T-helper 17 cell (primary cell): ENCODE measurements at places on chromosomes 6 and 20. TPM values are rescaled to one million over a fixed set of nuclear protein-coding genes. Genes with fewer than 3 reads are reported as not detected.

DNA sequence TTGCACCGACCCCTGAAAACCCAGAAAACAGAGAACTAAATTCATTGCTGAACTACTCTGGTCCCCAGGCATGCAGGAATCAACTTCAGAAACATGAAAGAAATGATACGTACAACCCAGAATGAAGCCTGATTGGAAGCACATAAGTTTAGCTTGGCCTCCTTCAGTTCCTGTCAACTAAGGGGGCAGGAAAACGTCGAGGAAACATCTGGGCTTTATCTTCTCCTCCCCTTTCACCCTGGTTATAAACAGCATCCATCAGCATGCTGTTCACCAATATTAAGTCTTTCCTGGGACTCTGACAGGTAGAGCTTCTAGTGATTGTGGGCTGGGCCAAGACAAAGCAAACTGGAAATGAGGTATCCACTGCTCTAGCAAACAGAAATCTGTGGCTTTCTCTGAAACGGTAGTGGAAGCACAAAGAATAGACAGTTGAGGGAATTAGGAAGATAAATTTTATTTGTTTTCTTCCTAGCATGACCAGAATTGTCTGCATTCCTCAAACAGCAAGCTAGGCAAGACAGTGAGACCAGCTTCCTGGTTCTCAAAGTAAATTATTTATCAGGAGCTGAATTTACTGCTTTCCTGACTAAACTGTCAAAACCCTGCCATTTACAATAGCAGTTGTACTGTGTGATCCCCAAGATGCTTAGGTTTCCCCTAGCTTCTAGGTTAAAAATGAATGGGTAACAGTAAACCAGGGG is 134.4 kb downstream of the PTPRT start:
- no peaks in the 10 kb centered on the region for H3K4me1 ChIP-seq
- no peaks in the 10 kb centered on the region for H3K27me3 ChIP-seq
- H3K4me3 ChIP-seq, result no peak overlapping the region
- no peak for DNase-seq

Gene PPIL1
- 3.8 TPM for total RNA-seq

DNA sequence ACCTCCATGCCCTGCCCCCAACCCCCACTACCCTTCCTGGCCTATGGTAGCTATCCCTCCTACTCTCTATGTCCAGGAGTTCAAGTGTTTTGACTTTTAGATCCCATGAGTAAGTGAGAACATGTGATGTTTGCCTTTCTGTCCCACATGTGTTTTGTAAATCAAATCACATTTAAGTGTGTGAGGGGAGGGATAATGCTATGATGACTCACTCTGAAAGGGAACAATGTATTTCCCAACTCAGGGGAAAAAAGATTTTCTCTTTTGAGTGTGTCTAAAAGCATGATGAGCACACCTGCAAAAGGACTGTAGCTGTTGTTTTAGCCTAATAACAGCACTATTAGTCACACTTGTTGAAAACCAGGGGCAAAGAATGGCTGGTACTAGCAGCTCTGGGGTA is 193.7 kb downstream of the GJA10 start:
- H3K4me3 ChIP-seq, result no peak overlapping the region
- no peaks in the 10 kb centered on the region for H3K27me3 ChIP-seq
- H3K4me1 ChIP-seq, result peaks cover 16% of the 10 kb centered on the region
- no peak for DNase-seq
- H3K27ac ChIP-seq, result no peak overlapping the region

Gene KCNK5
- 0.78 TPM for total RNA-seq

DNA sequence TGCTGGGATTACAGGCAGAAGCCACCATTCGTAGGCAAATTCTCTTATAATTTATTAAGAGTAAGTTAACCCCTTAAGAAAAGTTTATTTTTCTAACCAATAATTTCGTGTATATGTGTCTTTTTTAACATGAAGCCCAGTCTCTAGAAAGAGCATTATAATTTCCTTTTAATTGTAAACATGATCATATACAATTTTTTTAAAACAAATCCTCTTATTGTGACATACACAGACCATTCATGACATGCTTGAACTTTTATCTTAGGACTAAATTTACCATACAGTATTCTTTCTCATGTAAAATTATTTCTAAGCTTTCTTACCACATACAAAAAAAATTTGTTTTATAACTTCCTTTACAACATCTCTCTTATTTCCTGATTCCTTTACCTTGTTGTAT is 6.7 kb downstream of the ACOT13 start:
- H3K36me3 ChIP-seq, result no peaks in the 10 kb centered on the region
- no peak overlapping the region for H3K4me3 ChIP-seq
- DNase-seq, result no peak

Gene GPR6
- total RNA-seq, result not detected

GRCh38 chr6:130900913-130901312 is 73.7 kb downstream of the SMLR1 start:
- H3K36me3 ChIP-seq, result peaks cover 5% of the 10 kb centered on the region
- H3K27me3 ChIP-seq, result no peaks in the 10 kb centered on the region
- no peak for DNase-seq
- H3K27ac ChIP-seq, result peak overlapping the region; percentile 47

DNA sequence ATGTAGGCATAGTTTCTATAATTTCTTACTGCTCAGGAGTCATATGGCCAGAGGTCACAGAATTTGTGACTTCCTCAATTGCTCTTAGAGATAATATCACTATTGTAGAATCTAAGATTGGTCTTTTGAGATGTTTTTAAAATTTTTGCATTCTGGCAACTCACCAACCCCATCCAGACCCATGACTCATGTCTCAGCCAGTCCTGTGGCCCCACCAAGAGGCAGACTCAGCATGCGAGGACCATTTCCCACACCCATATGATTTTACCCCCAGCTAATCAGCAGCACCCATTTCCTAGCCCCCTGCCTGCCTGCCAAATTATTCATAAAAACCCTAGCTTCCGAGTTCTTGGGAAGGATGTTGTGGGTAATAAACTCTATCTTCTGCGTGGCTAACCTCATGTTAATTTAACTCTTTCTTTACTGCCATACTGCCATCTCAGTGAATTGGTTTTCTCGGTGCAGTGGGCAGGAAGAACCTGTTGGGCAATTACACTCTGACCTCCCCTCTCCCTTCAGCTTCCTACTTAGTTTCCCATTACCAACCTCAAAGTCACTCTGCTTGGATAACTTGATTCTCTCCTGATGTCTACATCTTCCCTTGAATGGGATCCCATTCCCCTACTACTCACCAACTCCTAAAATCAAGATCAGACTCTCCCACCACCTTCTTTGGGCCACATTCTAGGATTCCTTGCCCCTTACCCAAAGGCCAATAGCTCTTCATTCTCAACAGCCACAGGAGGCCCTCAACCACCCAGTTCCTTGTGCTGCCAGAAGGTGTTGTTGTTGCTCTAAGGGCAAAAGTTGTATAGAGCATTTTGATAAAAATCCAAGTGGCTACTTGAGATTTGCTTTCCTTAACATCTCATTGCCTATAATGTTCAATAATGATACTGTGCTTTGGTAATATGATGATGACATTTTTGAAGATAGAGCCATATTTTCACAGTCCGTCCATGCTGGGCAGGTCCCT is 16.2 kb upstream of the IYD start:
- no peak overlapping the region for H3K27ac ChIP-seq
- H3K27me3 ChIP-seq, result peaks cover 47% of the 10 kb centered on the region
- no peak overlapping the region for H3K4me3 ChIP-seq

Gene CENPB
- total RNA-seq, result 40.2 TPM

Gene CDH4
- total RNA-seq, result 0.55 TPM

- H3K27ac ChIP-seq, result no peak overlapping the region
- peaks cover 30% of the 10 kb centered on the region for H3K27me3 ChIP-seq
- H3K36me3 ChIP-seq, result peaks cover 3% of the 10 kb centered on the region
- no peak for DNase-seq
- H3K4me3 ChIP-seq, result no peak overlapping the region
Measured at GRCh38 chr20:21272279-21272678, 30.9 kb upstream of the XRN2 start.

DNA sequence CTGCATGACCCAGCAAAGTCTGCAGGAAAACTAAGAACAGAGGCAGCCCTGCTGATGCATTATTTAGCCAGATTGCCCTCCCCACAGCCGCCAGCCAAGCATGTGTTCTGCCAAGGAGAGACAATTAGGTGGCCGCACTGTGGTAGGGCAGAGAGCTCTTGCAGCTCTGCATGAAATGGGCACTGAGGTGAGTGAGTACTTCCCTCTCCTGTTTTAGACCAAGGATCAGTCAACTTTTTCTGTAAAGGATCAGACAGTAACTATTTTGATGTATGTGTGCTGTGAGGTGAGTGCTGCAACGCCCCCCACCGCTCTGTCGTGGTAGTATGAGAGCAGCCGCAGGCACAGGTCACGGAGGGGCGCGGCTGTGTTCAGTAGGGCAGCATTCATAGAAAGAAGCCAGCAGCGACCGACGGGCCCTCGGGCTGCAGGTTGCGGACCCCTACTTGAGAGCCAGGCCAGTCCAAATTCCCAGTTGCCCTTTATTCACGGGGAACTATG is 23.8 kb upstream of the FAM50B start:
- peaks cover 23% of the 10 kb centered on the region for H3K27me3 ChIP-seq
- H3K4me3 ChIP-seq, result no peak overlapping the region
- no peaks in the 10 kb centered on the region for H3K4me1 ChIP-seq

Gene BPIFB2
- total RNA-seq, result not detected

- H3K4me3 ChIP-seq, result no peak overlapping the region
- no peaks in the 10 kb centered on the region for H3K36me3 ChIP-seq
- DNase-seq, result no peak
- peaks cover 20% of the 10 kb centered on the region for H3K27me3 ChIP-seq
Measured at GRCh38 chr6:168088161-168089053, 9.4 kb upstream of the FRMD1 start.

Gene TBPL1
- 23.9 TPM for total RNA-seq

- peak overlapping the region; percentile 91 for H3K4me3 ChIP-seq
- H3K36me3 ChIP-seq, result peaks cover 4% of the 10 kb centered on the region
Measured at GRCh38 chr6:127907960-127908640, 7.2 kb upstream of the THEMIS start.

DNA sequence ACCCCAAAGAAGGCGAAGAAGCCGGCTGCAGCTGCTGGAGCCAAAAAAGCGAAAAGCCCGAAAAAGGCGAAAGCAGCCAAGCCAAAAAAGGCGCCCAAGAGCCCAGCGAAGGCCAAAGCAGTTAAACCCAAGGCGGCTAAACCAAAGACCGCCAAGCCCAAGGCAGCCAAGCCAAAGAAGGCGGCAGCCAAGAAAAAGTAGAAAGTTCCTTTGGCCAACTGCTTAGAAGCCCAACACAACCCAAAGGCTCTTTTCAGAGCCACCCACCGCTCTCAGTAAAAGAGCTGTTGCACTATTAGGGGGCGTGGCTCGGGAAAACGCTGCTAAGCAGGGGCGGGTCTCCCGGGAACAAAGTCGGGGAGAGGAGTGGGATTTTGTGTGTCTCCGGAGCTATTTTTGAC is 69.6 kb downstream of the HFE start:
- H3K4me1 ChIP-seq, result peaks cover 45% of the 10 kb centered on the region
- H3K27me3 ChIP-seq, result no peaks in the 10 kb centered on the region
- H3K36me3 ChIP-seq, result peaks cover 5% of the 10 kb centered on the region
- peak overlapping the region; percentile 94 for H3K4me3 ChIP-seq

GRCh38 chr20:5150226-5151076 is 23.6 kb downstream of the CDS2 start:
- H3K27ac ChIP-seq, result peak overlapping the region; percentile 47
- H3K4me1 ChIP-seq, result peaks cover 57% of the 10 kb centered on the region
- H3K36me3 ChIP-seq, result peaks cover 2% of the 10 kb centered on the region
- DNase-seq, result no peak
- H3K4me3 ChIP-seq, result no peak overlapping the region
- no peaks in the 10 kb centered on the region for H3K27me3 ChIP-seq

GRCh38 chr6:133235221-133235620 is 5.9 kb upstream of the EYA4 start:
- H3K4me3 ChIP-seq, result no peak overlapping the region
- H3K27ac ChIP-seq, result no peak overlapping the region
- H3K27me3 ChIP-seq, result peaks cover 15% of the 10 kb centered on the region

DNA sequence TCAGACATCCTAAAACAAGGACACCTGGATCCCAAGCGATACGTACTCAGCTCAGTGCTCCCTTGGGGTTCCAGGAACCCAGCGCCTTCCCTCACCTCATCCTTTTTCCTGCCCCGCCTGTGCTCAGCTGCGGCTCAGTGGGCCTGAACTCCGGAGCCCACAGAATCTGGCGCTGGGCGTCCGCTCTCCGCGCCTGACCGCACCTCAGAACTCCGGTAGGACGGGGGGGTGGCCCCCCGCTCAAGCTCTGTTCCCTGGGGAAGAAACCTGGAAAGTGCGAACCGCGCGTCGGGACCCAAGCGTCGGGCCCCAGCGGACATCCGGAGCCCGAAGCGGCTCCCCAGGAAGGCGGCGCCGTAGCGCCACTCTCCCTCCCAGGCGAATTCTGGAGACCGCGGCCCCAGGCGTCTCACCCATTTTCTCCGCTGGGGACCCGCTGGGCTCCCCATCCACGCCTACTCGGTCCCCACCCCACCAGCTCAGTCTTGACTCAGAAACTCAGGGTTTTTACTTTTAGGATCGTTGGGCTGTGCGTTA is 336 bp upstream of the LY6G5C start:
- peaks cover 32% of the 10 kb centered on the region for H3K4me1 ChIP-seq
- peak; percentile 25 for DNase-seq
- no peaks in the 10 kb centered on the region for H3K27me3 ChIP-seq
- H3K27ac ChIP-seq, result peak overlapping the region; percentile 96

DNA sequence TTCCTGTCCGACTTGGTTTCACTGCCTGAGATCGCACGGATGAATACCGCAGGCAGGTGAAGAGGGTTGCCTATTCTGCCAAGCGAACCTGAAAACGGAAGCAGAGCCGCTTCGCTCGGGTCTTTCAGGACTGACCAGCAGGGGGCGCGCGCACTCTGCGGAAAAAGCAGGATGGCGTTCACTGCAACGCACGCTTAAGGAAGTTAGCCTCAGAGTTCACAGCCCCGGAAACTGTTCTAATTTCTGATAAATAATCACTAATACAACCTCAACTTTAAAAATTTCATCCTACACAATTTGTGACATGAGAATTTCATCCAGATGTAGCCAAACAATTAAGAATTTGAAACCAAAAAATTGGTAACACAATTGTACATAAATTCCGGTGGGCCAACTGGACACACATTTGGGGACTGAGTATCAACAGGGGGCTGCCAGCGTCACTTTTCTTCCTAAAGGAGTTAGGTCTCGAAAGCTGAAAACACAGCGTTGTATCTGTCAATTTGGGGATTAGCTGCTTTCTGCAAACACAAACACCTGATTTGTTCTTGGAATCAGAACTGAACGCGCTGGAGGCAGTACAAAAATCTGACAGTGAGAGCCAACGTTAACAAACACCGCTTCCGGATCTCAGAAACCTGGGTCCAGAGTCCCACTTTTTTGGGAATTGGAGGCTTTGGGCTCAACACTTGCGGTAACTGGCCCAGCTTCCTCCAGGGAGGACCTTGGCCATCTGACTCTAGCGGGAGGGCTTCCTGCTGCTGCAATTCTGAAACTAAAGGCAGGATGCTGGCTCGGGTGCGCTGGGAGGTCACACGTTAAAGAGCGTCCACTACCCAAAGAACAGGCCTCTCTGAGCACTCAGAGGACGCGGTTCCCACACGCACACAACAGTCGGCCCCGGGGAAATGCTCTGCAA is 8.8 kb downstream of the PXDC1 start:
- no peaks in the 10 kb centered on the region for H3K36me3 ChIP-seq
- peak overlapping the region; percentile 85 for H3K4me3 ChIP-seq
- peaks cover 5% of the 10 kb centered on the region for H3K27me3 ChIP-seq
- peak; percentile 93 for DNase-seq
- peak overlapping the region; percentile 75 for H3K27ac ChIP-seq
